Osteoblast (primary cell): ENCODE measurements at places on chromosomes 7 and 10.
A peak's percentile ranks its signal among the peaks of the same experiment; 100 is the strongest.

DNA sequence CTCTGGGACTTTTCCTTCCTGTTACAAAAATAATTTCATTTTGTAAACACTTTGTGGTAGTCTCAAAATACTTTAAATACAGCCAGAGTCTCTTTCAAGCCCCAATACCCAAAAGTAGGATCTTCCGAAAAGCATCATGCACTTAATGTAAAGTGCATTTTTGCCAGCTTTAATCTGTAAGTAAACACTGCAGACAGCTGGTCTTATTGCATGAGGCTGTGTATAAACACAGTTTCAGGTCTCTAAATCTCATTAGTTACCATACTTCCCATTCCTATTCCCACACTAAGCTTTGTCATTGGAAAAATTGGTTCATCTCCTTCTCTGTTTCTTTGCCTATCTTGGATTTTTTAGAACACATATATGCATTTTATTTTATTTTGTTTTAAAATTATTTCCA, 87.6 kb upstream of the GNAI1 start:
- no peak for DNase-seq

DNA sequence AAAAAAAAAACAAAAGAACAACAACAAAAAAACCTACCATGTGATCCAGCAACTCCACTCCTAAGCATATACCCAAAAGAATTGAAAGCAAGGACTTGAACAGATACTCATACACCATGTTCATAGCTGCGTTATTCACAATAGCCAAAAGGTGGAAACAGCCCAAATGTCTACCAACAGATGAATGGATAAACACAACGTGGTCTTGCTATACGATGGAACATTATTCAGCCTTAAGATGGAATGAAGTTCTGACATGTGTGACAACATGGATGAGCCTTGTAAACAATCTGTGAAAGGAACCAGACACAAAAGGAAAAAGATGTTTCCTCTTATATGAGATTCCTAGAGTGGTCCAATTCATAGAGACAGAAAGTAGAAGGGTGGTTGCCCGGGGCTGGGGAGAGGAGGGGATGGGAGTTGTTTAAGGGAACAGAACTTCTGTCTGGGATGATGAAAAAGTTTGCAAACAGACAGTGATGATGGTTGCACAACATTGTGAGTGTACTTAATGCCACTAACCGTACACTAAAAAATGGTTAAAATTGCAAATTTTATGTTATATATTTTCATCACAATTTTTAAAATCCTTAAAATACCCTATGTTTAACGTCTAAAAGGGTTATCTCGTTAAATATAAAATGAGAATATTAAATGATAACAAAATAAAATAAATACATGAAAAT, 11.6 kb downstream of the CLEC2L start:
- no peak for DNase-seq

DNA sequence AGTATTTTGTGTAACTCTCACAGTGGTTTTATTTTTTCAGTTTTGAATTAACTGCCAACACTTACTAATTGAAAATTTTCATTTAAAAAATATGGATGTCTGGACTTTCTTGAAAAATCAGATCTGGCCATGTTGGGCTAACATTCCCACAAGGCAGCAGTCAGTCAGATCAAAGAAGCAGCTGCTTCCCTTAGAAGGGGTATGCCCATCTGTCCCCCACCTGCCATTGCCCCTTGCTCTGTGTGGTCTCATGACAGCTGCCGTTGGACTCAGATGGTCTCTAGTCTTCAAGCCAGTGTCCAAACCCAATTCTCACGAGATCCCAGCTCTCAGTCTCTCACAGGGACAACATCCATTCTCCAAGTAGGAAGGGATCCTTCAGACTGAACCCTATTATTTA, 212.1 kb upstream of the GHITM start:
- no peak for DNase-seq

DNA sequence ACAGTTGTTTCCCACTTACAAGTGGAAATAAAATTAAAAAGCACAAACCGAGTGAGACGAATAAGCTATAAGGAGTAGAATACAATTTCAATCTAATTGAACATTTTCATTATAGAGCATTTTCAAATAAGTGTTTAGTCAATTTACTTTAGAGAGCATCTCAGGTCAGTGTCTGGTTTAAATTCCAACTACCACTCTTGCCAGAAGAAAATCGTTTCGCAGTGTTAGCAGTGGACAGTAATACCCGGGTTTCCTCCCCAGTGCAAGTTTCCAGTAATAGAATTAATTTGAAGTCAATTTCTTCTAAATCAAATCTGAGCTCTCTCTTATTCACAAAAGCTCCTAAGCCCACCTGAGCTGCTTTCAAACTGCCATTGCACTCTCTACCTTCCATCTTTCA, 45.7 kb downstream of the CREB3L2 start:
- no peak for DNase-seq

GRCh38 chr7:155809947-155810769, 2.1 kb downstream of the SHH start:
- DNase-seq = peak; percentile 79

GRCh38 chr10:49505076-49505475, 33.8 kb downstream of the ERCC6 start:
- DNase-seq = no peak

- no peak for DNase-seq
Measured at GRCh38 chr7:54477083-54477482, 65.1 kb upstream of the VSTM2A start.

GRCh38 chr10:113267619-113268562, 285.0 kb upstream of the HABP2 start:
- DNase-seq = no peak

DNA sequence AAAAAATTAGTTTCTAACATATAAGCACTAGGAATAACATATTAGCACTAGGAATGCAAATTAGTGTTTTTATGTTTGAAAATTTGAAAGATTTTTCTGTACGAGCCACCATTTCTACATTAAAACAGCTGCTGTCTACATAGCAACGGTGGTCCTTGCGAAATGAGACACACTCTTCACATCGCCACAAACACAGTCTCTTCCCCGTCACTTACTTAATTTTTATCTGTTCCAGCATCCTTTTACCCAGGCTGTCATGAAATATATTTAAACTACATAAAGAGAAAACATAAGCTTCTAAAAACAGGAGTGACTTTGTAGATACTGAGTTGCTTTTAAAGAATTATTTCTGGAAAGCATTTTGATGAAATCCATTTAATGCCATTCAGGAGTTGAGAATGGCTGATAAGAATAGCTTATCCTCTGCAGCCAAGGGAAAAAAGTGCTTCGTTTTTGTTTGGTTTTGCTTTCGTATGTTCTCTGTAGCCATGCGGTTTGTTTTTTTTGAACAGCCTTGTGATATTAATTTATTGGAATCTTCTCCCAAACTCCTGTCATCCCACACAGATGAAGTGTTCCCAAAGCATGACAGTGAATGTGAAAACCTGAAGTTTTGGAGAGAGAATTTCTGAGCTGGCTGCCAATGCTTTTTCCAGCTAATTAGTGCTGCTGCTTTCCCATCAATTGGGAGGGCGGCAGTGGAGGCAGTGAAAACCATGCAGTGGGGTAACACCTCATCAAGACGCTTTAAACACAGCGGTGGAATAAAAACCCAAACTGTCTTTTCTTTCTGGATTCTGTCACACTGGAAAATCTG, 603.7 kb upstream of the ADARB2 start:
- no peak for DNase-seq

DNA sequence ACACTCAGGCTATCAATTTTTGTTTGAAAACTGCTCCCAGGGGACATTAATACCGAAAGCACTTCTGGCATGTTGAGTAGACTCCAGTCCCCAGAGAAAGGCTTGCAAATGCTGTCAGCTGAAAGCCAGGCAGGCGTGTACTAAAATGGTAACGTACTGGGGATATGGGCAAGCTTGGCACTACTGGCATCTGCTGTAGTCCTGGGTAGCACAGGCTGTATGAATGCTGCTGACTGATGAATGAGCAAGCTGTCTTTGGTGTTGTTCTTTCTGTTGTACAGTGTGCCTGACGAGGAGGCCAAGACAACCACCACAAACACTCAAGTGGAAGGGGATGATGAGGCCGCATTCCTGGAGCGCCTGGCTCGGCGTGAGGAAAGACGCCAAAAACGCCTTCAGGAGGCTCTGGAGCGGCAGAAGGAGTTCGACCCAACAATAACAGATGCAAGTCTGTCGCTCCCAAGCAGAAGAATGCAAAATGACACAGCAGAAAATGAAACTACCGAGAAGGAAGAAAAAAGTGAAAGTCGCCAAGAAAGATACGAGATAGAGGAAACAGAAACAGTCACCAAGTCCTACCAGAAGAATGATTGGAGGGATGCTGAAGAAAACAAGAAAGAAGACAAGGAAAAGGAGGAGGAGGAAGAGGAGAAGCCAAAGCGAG, 53.5 kb upstream of the AGBL3 start:
- peak; percentile 90 for DNase-seq

DNA sequence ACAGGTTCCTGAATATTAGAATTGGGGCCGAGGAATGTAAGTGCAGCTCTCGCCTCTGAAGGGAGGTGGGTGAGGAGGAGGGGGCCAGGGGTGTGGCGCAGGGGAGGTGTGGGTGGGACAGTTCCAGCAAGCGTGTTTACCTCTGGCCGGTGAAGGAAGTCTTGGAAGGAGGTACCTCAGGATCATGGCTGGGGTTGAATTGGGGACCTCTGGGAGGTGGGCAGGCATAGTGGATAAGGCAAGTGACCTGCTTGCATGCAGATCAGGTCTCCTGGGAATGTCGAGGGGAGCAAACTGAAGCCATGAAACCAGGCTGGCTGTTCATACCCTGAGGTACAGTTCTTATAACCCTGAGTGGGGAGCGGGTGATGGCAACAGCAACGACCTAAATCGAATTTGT, 2.0 kb downstream of the ZNF775 start:
- DNase-seq = peak; percentile 77

DNA sequence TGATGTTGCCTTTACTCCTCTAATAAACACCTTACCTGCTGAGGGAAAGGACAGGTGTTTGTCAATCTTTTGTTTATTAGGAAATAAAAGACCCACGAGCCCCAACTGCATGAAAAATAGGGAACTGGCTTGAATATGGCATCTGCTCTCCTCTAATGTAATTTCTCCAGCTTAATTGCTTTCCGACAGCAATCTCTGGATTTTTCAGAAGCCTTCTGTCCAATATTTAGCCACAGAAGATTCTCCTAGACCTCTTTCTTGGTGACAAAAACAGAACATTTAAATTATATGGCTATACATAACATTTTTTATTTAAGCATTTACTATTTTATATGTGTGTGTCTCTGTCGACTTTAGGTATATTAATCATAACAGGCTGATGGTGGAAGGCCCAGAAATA, 317.4 kb upstream of the ADARB2 start:
- DNase-seq = no peak

DNA sequence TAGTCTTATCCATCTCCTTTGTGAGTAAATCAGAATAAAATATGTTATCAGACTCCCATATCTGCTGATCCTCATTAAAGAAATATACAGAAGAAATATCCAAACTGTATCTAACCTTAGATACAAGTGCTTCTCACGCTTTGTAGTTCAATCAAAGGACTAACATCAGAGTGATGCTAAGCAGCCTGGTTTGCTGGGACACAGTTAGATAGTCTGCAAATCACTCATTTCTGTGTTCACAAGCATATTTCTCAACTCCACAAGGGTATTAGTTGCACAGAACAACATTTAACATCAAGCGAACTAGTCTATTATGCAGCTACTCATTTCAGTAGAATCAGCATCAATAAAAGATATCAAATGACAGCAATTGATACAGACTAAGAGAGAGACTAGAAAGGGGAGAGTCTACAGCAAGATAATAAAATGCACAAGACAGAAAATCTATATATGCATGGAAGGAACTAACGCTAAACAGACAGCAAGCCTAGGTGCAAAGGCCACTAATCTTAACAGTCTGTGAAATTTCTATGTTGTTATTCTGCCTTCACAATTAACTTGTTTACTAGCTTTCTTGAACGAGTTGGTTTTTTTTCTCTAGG, 30.0 kb downstream of the DNAJC12 start:
- DNase-seq = no peak

DNA sequence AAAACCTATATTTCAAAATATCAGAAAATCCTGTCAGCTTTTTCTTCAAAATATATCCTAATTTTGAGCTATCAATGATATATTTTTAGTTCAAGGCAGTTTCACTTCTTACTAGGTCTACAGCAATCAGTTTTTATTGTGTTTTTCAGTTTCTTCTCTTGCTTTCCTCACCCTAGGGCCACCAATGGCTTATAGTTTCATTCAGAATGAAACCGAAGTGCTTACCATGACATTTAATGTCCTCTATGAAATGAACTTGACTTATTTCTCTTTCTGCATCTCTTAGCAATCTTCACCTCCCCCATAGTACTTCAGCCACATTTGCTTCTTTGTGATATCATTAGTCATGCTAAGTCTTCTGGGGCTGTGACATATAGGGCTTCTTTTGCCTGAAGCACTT, 100.3 kb downstream of the ARL5B start:
- no peak for DNase-seq

GRCh38 chr10:106181501-106181900, 983.0 kb downstream of the SORCS1 start:
- DNase-seq = no peak

DNA sequence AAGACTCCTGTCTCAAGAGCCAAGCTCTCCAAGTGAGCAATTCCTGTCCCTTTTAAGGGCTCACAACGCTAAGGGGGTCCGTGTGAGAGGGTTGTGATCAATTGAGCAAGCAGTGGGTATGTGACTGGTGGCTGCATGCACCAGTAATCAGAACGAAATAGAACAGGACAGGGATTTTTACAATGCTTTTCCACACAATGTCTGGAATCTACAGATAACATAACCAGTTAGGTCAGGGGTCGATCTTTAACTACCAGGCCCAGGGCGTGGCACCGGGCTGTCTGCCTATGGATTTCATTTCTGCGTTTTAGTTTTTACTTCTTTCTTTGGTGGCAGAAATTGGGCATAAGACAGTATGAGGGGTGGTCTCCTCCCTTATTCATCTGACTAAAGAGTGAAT, 54.9 kb upstream of the SP4 start:
- no peak for DNase-seq

DNA sequence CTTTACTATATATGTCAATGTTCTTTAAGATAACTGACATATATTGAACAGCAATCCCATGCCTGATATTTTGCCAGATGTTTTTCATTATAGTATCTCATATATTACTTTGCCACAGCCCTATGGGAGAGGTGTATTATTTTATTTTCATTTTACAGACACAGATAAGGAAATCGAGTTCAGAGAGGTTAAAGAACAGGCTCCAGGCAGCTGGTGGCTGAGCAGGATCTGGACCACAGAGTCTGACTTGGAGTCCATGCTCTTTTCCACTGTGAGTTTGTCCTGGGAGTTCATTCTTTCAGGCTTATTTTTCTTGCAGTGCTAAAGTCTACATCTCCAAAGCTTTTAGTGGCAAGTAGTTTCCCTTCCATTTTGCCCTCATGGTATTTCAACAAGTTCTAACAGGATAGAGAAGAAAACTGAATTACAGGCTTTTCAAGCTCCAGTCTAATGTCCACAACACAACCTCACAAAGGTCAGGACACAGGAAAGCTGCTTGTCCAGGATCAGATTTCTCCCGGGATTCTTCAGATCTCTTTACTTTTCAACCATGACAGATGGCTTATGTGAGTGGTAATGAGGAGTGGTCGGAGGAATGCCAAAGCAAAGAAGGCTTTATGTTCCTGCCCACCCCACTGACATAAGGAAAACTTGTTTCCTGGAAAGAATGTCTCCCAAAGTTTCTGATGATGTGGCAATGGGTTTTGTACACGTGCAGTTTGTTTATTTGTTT, 13.1 kb upstream of the SLC35B4 start:
- no peak for DNase-seq

- peak; percentile 57 for DNase-seq
Measured at GRCh38 chr7:158165711-158166110, 421.9 kb downstream of the PTPRN2 start.
